Dermis microvascular lymphatic vessel endothelial cell (primary cell): ENCODE measurements at places on chromosomes 3 and 15. TPM values are rescaled to one million over a fixed set of nuclear protein-coding genes. Genes with fewer than 3 reads are reported as not detected.

CSPG5 gene
- total RNA-seq, result 0.26 and 0.38 TPM in 2 replicates

CHRNA3 gene
- under 0.01 TPM in 1 of 2 replicates, not detected in the other for total RNA-seq

TNFAIP8L3 gene
- total RNA-seq, result 91.5 and 154 TPM in 2 replicates

PIK3CB gene
- total RNA-seq, result 12.3 and 14.4 TPM in 2 replicates
